ENCODE measurements at places on chromosomes 1 and 21. TPM values are rescaled to one million over a fixed set of nuclear protein-coding genes. Genes with fewer than 3 reads are reported as not detected.

Gene SPRR3
- not detected for total RNA-seq

Gene UBASH3A
- total RNA-seq = 0.16 TPM

Gene PGLYRP3
- total RNA-seq = not detected

Gene TNFRSF18
- not detected for total RNA-seq

Gene TMPRSS2
- not detected for total RNA-seq

Gene SLC6A17
- 6.0 TPM for total RNA-seq

Gene ALPL
- 0.22 TPM for total RNA-seq

Gene ITLN2
- total RNA-seq = 0.24 TPM

Gene LRRC7
- total RNA-seq = not detected

Gene CLDN8
- total RNA-seq = not detected

Gene TRIM45
- total RNA-seq = 1.6 TPM

Gene VSIG8
- total RNA-seq = not detected

Gene CLIC6
- total RNA-seq = 0.07 TPM

Gene TMEM69
- 16.8 TPM for total RNA-seq

Gene PRDM16
- total RNA-seq = 0.05 TPM

Gene WASF2
- total RNA-seq = 43.3 TPM

Gene AADACL4
- not detected for total RNA-seq

Gene CFAP74
- total RNA-seq = 0.08 TPM

Gene TNFAIP8L2
- not detected for total RNA-seq

Gene GFI1
- 0.21 TPM for total RNA-seq

Measured in A549 treated with CORT108297 at 1 μM for 4 hours (cell line).